Hypothalamus (tissue), 51 donors: ENCODE measurements at places on chromosomes 7 and 10.

DNA sequence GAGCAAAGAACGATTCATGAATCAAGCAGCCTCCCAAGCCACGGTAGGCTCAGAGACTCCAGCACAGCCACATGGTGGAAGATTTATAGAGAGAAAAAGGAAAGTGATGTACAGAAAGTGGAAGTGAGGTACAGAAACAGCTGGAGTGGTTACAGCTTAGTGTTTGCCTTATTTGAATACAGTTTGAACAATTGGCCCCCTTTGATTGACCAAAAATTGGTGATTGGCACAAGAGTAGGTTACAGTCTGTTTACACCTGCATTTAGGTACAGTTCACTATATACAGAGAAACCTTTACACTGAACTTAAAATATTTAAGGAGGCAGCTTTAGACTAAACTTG is 136.4 kb upstream of the ASAH2 start:
- no peak for DNase-seq

DNA sequence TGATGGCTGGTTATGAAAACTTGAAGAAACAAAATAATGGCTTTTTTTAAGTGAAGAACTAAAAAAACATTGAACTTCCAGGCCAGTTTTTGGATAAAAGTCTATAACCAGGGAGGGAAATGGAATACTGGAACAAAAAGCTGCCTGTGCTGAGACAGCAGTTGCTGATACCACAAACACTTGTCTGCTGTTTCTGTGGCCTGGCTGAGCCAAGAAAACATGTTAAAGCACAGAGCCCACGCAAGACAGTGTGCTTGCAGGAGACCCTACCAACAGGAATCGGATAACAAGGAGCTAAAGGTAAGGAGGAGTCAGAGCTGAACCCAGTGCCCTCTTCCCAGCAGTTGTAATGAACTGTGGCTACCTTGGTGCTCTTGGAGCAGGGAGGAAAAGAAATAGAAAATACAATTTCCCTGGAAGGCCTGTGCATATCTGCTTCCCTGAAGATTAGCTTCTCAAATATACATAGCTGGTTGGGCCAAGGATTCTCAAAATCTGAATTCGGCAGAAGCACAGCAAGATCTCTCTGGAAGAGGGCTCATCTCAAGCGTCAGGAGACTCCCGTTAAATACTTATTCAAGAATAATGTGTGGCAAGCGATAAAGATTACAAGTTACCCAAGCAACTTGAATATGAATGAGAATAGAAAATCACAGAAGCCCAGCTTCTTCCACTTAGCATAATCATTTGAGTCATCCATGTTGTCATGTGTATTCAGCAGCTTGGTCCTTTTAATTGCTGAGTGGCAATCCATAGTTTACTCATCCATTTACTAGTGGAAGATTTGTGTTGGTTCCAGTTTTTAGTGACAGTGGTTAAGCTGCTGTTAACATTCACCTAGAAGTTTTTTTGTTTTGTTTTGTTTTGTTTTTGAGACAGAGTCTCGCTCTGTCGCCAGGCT is 87.6 kb downstream of the NOD1 start:
- no peak for DNase-seq

GRCh38 chr7:157719008-157719682 is 382.3 kb downstream of the DNAJB6 start:
- DNase-seq, result no peak

DNA sequence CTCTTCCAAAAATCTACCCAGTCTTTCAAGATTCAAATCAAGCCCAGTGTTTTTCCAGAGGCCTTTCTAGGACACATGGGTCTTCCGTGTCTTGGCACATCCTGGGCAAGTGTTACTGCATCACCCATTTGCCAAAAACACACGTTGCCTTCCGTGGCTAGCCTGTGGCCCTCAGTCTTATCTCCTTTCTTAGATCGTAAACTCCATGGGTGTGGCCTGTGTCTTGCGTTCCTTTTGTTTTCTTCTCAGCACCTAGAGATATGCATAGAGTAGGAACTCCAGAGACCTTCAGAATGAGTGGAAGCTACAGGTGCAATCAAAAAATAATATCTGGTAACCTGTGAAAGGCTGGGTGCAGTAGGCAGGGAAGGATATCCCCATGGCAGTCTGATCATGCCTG is 56.5 kb upstream of the NMT2 start:
- DNase-seq, result no peak

DNA sequence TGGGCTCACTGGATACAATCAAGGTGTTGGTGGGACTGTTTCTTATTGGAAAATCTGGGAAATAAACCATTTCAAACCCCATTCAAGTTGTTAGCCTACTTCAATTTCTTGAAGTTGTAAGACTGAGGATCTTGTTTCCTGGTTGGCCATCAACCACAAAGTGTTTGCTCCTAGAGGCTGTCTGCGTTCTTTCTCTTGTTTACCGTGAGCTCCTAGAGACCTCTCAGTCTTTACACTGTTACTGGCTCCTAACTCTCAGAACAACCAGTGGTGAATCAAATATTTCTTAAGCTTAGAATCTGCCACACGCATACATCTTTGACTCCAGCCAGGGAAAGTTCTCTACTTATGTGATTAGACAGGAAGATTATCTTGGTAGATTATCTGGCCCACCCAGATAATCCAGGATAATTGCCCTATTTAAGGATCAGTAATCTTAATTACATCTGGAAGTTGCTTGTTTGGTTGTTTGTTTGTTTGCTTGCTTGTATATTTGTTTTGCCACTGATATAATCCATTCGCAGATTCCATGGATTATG is 798.7 kb downstream of the IPMK start:
- DNase-seq, result no peak

DNA sequence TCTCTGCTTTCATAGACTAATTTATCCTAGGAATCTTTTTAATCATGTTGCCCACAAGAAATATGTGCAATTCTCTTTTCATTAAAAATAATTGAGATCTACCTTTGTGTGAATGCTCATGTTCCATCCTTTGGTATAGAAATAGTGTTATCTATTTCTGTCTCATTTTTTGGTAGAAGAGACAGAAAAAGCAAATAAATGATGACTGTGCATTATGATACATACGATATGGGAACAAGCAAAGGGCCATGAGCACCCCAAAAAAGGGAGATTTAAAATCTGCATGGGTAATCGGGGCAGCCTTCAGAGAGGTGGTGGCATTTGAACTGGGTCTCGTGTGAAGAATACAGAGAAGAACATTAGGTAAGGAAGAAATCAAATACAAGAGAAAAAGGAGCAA is 1197.5 kb upstream of the AUTS2 start:
- no peak for DNase-seq

DNA sequence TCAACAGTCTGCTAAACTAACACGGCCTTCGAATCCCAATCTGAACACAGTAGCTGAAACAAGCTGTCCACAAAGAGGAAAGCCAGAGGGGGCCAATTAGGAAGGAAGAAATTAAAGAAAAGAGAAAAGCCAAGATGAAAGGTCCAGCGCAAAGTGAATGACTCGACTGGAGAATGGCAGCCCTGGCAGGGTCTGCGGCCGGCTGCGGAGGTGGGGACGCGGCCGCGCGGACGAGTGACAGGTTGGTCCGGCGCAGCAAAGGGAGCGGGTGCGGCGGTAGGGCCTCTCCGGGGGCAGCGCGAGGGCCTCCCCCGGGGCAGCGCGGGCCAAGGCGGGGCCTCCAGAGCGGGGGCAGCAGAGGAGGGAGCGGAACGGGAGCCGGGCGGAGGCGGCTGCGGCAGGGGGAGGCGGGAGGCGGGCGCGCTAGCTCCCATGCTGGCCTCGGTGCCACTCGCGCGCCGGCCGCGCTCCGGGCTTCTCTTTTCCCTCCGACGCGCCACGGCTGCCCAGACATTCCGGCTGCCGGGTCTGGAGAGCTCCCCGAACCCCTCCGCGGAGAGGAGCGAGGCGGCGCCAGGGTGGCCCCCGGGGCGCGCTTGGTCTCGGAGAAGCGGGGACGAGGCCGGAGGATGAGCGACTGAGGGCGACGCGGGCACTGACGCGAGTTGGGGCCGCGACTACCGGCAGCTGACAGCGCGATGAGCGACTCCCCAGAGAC is at the start of gene VWC2:
VWC2 (plus strand) TSS at position 421 of the 718 bp plus-strand sequence. CDS start 1,798 bp downstream, outside the sequence.
- DNase-seq, result no peak

DNA sequence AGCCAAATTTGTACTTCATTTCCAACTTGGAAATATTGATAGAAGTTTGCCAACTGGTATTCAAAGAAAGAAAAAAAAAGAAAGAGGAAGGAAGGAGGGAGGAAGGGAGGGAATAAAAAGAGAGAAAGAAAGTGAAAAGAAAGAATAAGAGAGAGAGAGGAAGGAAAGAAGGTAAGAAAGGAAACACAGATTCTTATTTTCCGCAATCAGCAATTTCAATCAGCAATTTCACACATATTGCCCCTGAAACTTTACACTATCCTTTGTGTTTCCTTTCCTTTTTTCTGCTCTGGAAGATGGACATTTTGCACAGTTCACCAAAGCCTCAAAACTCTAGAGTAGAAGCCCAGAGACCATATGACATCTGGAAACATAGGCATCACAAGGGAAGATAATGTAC is 888.1 kb downstream of the REEP3 start:
- no peak for DNase-seq

- no peak for DNase-seq
Measured at GRCh38 chr10:17905491-17905890, 46.2 kb upstream of the SLC39A12 start.

- DNase-seq, result peak; percentile 17
Measured at GRCh38 chr7:155069992-155070751, at the start of gene HTR5A. Gene HTR5A, plus strand, starts transcription at chr7:155070324. Its CDS starts 576 bp downstream, at chr7:155070900.

GRCh38 chr7:100400656-100401055 is 27.4 kb downstream of the PILRA start:
- DNase-seq, result no peak

- DNase-seq, result no peak
Measured at GRCh38 chr7:96327429-96327828, 5.5 kb upstream of the SLC25A13 start.

DNA sequence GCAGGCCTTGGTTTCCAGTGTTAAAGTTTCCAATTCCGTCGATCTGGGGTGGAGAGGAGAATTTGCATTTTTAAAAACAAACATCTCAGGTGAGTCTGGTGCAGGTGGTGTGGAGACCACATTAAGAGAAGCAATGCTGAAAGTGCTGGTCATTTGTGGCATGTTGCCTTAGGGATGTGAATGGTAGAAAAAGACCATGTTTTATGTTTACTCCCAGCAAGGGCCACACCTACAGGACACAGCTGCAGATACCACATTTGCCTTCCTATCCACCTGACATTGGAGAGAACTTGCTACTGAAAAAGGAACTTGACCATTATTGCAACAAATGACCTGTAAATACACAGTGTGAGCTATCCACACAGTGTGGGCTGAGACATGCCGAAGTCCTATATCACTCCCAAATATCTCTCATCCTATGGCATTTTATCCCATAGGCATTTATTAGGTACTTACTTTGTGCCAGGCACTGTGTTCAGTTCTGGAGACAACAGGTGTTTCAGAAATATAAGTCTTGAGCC is 183.1 kb downstream of the NRP1 start:
- no peak for DNase-seq

DNA sequence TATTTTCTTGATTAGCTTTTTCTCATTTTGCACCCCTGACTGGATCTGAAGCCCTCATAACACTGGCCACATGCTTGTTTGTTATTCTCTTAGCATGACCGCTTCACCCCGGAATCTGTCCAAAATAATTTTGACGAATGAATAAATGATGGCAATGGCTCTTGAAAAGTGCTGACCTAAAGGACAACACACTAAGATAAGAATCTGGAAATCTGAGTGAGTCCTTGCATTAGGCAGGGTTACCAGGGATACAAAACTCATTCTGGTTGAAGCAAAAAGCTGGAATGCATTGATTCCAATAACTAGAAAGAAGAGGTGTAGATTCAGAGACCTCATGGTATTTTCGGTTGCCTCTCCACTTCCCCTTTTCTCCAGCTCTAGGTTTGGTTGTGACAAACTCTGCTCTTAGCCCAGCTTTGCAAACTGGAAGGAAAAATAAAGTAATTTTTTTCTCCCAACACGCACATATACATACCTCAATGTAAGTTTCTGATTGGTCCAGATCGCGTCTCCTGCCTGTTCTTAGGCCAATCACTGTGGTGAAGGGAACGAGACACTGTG is 157.4 kb downstream of the SKIDA1 start:
- DNase-seq, result no peak

DNA sequence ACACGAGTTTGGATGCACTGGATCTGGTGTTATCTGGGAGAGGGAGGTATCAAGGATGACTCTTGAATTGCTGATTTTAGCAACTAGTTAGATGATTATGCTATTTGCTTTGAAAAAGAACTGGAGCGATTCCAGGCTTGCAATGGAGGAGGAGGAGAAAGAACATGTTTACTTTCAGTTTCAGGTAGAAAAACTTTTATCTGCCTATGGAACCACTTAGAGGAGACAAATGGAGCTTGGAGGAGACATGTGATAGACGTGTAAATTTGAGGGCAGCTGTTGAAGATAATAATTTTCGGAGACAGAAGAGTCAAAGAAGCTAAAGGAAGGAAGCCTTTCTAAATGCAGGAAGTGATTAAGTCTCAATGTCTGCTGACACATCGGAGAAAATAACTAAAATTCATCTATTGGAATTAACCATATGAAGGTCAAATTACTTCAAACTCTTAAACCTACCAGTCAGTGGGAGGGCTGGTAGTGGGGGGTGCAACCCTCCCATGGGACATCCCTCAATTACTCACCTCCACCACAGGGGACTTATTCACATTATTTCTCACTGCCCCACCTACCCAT is 56.4 kb upstream of the GNAI1 start:
- DNase-seq, result no peak

DNA sequence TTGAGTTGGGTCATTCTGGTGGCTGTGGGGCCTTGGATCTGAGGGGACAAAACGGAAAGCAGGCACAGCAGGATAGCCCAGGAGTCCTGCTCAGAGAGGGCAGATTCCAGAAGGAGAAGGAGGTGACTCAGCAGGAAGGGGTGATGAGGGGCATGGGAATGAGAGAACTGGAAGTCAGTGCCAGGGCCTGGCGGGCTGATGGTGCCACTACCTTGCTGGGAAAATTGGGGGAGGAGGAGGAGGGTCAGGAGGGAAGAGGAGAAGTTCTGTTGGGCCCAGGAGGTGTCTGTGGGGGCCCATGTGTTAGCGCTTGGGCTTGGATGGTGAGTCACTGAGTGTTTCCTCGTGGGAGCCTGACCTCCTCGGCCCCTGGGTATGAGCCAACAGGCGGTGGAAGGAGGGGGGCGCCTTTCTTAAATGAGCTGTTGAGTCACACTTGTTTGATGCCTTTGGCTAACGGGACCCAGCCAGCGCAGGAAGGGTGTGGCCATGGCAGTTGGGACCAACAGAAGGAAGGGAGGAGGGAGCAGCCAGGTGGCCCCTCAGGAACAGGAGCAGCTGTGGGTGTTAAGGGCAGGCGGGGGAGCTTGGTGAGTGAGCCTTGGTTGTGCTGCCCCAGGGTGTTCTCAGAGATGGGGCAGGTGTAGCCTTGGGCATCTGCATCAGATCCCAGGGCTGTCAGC is 130.0 kb upstream of the BTBD16 start:
- DNase-seq, result no peak
